LHCN-M2 (cell line): ENCODE measurements at places on chromosomes 6 and 20. TPM values are rescaled to one million over a fixed set of nuclear protein-coding genes. Genes with fewer than 3 reads are reported as not detected.

DNA sequence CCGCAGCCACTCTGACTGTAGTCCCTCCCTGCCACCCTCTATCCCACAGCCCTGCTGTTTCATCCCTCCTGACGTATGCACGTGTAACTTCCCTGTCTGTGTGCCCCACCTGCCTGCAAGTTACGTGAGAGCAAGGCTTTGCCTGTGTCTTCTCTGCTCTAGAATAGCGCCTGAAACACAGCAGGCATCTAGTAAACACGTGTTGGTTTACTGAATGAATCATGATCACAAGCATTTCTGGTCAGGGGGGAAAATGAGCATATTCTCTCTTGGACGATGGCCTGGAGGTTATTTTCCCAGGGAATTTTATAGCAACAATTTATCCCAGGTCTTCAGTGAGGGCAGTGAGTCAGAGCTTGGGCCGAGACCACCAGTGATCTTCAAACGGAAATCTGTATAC, 38.3 kb downstream of the PSMG4 start:
- peak; percentile 50 for DNase-seq

DNA sequence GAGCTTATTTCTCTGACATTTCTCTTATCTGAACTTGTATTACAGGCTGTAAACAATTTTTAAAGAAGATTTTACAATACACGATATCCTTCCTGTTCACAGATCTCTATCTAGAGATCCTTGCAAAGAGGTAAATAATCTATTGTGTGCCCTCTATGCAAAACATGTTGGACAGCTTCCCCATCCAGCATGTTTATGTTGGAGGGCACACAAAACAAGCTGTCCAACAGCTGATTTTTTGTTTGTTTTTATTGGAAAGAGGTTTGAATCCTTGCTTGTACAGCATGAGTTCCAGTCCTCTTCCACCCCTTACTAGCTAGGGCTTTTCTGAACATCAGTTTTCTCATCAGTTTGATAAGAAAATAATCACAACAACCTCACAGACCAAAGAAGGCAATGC, 62.3 kb upstream of the SYNDIG1 start:
- no peak for DNase-seq

CCN6 gene
- total RNA-seq, result not detected in 2 replicates

CNBD2 gene
- total RNA-seq, result 1.4 TPM in 2 replicates

- no peak for DNase-seq
These were observed 21.5 kb downstream of the GSTA3 start for GRCh38 chr6:52887910-52888524.

WASF1 gene
- total RNA-seq, result 11.3 and 14.9 TPM in 2 replicates

DNA sequence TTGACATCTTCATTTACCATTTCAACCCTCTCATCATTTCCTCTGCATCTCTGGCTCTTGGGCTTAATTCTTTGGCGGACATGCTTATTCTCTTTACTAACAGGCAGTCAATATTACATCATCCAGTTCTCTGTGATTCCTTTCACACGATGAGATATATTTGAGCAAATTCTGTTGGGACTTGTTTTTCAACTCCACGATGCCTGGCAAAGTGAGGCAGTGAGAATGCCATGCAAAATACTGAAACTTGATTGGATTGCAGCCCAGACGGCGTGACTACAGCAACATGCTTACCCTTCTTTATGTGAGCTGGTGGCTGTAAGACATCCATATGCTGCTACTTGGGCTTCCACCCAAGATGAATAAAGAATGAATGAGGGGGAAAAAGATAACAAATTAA, 101.7 kb upstream of the SPACA1 start:
- no peak for DNase-seq

APOBEC2 gene
- total RNA-seq, result 0.63 TPM in 1 of 2 replicates, not detected in the other

GRCh38 chr6:101539510-101540245, 146.2 kb downstream of the GRIK2 start:
- peak; percentile 78 for DNase-seq

KHDC1 gene
- 3.1 and 4.8 TPM in 2 replicates for total RNA-seq

DNA sequence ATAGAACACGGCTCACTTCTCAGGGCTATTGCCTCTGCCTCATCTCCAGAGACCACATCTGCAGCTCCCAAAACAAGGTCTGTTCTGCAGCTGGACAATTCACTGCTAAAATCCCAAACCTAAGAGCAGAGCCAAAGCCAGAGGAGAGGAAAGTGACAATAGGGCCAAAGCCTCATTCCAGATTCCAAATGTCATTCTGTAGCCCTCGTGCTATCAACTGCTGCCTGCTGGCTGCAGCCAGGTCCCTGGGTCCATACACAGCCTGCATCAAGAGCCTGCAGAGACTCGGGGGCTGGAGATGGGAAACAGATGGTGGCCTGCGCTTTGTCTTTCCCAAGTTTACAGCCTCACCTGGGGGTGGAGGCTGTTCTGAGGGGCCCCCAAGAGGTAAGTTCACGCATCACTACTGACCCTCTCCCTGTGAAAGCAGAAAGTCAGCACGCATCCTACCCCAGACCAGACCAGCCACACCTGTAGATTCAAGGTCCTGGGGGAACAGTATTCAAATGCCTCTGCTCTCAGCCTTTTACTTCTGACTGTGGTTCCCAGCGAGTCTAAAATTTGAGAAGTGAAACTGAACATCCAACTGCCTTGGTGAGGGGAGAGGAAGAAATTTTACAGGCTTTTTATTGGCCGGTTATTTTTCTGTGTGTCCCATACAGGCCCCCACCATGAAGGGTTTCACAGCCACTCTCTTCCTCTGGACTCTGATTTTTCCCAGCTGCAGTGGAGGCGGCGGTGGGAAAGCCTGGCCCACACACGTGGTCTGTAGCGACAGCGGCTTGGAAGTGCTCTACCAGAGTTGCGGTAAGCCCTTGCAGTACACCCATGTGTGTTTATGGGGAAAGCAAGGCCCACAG, at the start of gene LY86:
Gene LY86, plus strand, starts transcription at position 657 of the 860 bp plus-strand sequence. Its CDS starts 15 bp downstream, at position 672.
- no peak for DNase-seq

DNA sequence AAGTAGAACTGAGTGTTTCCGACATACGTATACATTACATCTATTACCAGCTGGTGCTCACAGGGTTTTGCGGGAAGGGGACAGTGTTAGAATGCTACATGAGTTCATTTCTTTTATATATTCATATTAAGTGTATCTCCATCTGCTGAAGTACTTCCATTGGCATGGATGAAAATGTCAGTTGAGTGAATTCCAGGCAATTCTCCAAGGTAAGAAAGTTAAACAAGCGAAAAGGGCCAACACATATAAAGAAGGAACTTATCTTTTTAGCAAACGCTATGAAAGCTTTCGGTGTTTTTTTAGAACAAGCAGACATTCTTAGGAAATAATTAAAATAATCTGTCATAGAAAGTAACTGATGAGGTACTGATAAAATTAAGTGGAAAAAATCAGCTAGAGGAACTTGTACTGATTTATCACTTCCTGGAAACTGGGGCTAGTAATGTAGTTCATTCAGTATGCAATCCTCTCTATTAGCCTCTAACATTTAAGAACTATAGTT, 34.6 kb downstream of the RNF146 start:
- DNase-seq, result no peak

GRCh38 chr6:41373627-41373918, 38.2 kb downstream of the NCR2 start:
- no peak for DNase-seq

FLRT3 gene
- 4.1 and 12.8 TPM in 2 replicates for total RNA-seq

DNA sequence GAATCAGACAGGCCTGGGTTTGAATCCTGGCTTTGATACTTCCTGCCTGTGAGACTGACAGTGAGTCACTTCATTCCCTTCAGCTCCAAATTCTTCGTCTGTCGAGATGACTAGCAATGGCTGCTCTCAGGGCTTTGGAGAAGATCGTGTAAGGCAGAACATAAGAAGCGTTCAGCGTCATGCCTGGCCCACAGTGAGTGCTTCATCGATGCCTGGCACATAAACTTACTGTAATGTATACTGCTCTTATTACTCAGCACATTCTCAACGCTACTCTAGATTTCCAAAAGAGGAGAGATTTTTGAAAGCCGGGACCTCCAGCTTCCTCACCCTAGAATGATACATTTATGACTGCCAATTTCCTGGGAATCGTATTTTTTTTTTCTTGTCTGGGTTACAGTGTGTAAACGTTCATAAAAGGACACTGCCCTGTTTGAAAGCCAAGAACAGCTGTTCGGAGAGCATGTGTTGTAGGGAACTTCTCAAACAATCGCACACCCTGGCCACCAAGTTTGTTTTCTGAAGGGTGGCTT, 16.2 kb upstream of the BCAS1 start:
- DNase-seq, result peak; percentile 75

- DNase-seq, result no peak
These were observed 175.6 kb upstream of the MYLIP start for GRCh38 chr6:15953152-15953880.

DAAM2 gene
- total RNA-seq, result 58.7 and 109 TPM in 2 replicates

GRCh38 chr20:30484749-30485070, 772.8 kb upstream of the DEFB115 start:
- no peak for DNase-seq

GRCh38 chr6:154247119-154247861, 109.3 kb downstream of the IPCEF1 start:
- DNase-seq, result no peak

DNA sequence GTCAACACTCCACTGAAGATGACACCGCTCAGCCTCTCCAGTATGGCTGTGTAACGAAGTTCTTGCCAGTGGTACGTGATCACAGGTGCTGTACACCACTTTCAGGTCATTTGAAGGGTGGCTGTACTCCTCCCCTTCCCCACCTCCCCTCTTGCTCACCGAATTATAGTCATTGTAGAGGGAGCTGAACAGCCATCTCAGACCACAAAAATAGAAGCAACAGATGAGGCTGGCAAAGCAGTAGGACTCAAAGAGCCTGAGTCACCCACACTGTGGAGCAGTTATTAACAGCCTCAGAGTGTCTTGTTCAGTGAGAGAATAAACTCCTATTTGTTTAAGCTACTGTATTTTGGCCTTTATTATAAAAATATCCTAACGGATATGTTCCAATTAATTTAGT, 192.5 kb upstream of the MCHR2 start:
- DNase-seq, result peak; percentile 80

DNA sequence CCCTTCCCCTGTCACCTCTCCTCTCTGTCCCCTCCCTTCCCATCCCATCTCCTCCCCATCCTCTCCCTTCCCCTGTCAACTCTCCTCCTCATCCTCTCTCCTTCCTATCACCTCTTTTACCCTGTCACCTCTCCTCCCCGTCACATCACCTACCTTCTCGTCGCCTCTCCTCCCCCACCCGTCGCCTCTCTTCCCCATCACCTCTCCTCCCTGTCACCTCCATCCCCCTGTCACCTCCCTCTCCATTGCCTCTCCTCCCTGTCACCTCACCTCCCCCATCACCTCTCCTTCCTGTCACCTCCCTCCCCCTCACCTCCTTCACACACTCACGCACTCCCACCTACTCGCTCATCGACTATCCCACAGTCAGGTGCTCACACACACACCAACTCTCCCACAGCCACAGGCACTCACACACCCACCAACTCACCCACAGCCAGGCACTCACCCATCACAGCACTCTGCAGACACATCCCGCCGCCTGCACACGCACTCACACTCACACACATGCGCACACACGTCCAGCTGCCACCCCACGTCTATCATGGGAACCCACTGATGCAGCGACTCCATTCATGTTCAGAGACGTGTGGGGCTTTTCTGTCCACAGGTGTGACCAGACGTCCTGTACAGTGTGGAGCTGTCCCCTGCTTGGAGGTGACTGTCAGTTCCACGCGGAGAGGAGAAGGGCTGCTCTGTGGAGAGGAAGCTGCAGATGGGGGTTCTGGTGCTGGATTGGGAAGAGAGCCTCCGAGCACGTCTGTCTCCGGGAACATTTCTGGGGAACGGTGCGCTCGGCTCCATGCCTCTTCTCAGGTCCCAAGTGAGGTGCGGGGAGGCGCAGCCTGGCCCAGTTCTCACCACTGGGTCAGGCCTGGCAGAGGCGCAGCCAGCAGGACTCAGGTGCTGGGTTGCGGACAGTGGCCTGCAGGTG, 184.3 kb downstream of the TTLL2 start:
- DNase-seq, result no peak

GRCh38 chr6:122800906-122801305, 11.8 kb downstream of the SMPDL3A start:
- DNase-seq, result no peak

- DNase-seq, result no peak
These were observed 99.4 kb upstream of the RAB32 start for GRCh38 chr6:146444189-146444588.

DNA sequence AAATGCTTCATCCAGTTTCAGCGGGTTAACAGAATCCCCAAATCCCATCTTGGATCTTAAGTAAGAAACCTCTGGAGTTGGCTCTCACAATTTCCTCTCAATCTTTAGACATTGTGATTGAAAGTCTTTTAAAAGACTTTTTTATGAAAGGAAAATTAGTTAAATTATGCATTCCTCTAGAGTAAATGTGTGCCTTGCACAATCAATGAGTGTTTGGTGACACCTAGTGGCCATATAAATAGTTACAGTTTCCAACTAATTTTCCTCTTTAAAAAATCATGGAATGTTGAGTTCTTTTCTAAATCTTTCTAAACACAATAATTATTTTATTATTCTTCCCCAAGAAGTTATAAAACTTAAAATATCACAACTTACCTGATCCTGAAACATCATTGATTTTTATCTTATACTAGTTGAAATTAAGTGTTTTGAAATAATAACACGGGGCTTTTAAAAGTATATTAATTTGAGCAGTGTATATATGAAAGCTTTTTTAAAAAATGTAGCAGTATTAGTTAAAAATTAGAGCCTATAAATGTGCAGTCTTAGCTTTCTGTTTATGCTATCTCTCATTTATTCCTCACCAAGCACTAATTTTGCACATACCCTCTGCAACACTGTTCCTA, 66.4 kb downstream of the PKHD1 start:
- peak; percentile 10 for DNase-seq

- DNase-seq, result no peak
These were observed 117.4 kb upstream of the FRMD1 start for GRCh38 chr6:168196385-168196860.

DNA sequence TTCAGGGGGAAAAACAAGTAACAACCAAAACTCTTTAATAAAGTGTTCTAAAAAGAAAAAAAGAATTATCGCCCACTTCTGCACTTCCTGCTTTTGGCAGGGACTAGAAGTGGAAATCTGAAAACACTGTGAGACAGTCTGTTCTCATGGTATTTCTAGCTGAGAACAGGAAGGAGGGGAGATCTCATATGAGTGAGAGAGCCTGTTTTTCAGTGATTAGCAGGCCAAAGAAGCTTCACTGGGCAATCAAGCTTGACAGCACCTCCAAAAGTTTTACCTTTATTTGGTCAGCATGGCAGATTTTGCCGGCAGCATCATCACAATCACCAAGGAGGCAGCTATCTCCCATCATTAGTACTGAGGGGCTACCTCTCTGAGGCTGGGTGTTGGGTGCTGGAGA, 79.5 kb upstream of the ATXN1 start:
- DNase-seq, result no peak

- no peak for DNase-seq
These were observed 108.2 kb downstream of the PLG start for GRCh38 chr6:160810238-160810637.

GRCh38 chr20:19978511-19979210, 38.5 kb upstream of the NAA20 start:
- no peak for DNase-seq

TAGAP gene
- not detected in 2 replicates for total RNA-seq

- no peak for DNase-seq
These were observed 1.4 kb upstream of the DDX43 start for GRCh38 chr6:73393278-73393677.
